ENCODE measurements at places on chromosomes 7 and 10. TPM values are rescaled to one million over a fixed set of nuclear protein-coding genes. Genes with fewer than 3 reads are reported as not detected.

The UPK3B gene
- 20.6 TPM for total RNA-seq

The SUPV3L1 gene
- 43.4 TPM for total RNA-seq

The PLAC9 gene
- total RNA-seq: 16.7 TPM

The PDZD7 gene
- total RNA-seq: 0.88 TPM

The LLCFC1 gene
- total RNA-seq: not detected

The SORBS1 gene
- total RNA-seq: 36.3 TPM

The VAX1 gene
- not detected for total RNA-seq

The STOX1 gene
- 2.5 TPM for total RNA-seq

The SCART1 gene
- 0.19 TPM for total RNA-seq

The TDRD1 gene
- total RNA-seq: 0.92 TPM

The ANKRD1 gene
- not detected for total RNA-seq

The KCNH2 gene
- total RNA-seq: 7.7 TPM

The LEP gene
- total RNA-seq: not detected

The AKR1C8 gene
- not detected for total RNA-seq

The SUMF2 gene
- 59.2 TPM for total RNA-seq

The MOGAT3 gene
- total RNA-seq: 0.82 TPM

The IL6 gene
- total RNA-seq: 0.41 TPM

The RADIL gene
- 5.4 TPM for total RNA-seq

The ZYX gene
- 174 TPM for total RNA-seq

The ANKRD30A gene
- not detected for total RNA-seq

The SLC18A2 gene
- 6.7 TPM for total RNA-seq

The MKX gene
- 0.92 TPM for total RNA-seq

The CFAP70 gene
- total RNA-seq: 0.30 TPM

The SEMA4G gene
- 7.6 TPM for total RNA-seq

The PVRIG gene
- not detected for total RNA-seq

The CALY gene
- total RNA-seq: 1.3 TPM

The TMEM273 gene
- not detected for total RNA-seq

The SLC26A4 gene
- 0.35 TPM for total RNA-seq

The OR2A1 gene
- total RNA-seq: not detected

The SPDYE2B gene
- not detected for total RNA-seq

The GIGYF1 gene
- 99.3 TPM for total RNA-seq

The ODAD2 gene
- total RNA-seq: 4.1 TPM

The MNX1 gene
- 0.39 TPM for total RNA-seq

The TRIM8 gene
- 38.8 TPM for total RNA-seq

The LFNG gene
- total RNA-seq: 31.6 TPM

The AGR3 gene
- total RNA-seq: not detected

The NACAD gene
- total RNA-seq: 6.4 TPM

The SPDYE9 gene
- total RNA-seq: not detected

The IGFBP1 gene
- not detected for total RNA-seq

The DLX5 gene
- total RNA-seq: not detected

The ZNF316 gene
- 15.5 TPM for total RNA-seq

The TMEM236 gene
- total RNA-seq: 0.11 TPM

The RGR gene
- total RNA-seq: not detected

The ARMH3 gene
- total RNA-seq: 18.3 TPM

The ABCB1 gene
- 0.88 TPM for total RNA-seq

The WDR86 gene
- 15.8 TPM for total RNA-seq

The TMEM26 gene
- 1.9 TPM for total RNA-seq

The UNC5B gene
- total RNA-seq: 31.8 TPM

The RHOBTB1 gene
- total RNA-seq: 9.3 TPM

The DNAJB9 gene
- 10.1 TPM for total RNA-seq

The FKBP6 gene
- total RNA-seq: 0.19 TPM

The GDF2 gene
- total RNA-seq: not detected

The IFIT1B gene
- total RNA-seq: not detected

The OPN1SW gene
- total RNA-seq: not detected

The AKR1E2 gene
- total RNA-seq: 3.5 TPM
